HL-60 (cell line): ENCODE measurements at places on chromosomes 7 and 10.

GRCh38 chr7:34191771-34192479 is 286.6 kb downstream of the BMPER start:
- DNase-seq, result no peak

DNA sequence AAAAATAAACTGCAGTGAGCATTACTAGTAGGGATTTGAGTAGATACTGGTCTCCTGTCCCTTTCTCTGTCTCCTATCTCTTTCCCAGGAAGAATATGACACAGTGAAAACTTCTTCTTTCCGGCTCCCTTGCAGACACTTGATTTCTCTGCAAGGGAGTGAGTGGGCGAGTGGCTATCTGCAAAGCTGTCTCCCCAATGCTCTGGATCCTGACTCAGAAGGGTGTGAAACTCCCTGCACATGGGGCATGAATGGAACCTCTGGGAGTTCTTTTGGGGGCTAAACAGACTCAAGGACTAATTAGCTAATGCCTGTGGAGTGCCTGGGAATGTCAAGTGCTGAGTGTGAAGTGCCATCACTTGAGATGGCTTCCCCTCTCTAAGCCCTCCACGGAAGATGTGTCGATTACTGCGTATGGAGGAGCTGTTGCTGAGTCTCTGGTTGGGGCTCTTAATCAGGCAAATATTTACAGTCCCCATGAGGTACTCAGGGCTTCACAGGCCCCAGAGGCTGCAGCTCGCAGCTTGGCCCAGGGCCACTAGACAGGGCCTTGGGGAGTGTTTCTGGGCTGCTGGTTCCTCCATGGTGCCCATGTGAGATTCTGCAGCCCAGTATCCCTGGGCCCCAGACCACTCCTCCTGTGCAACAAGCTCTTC is 139.8 kb downstream of the RPS24 start:
- DNase-seq, result no peak

DNA sequence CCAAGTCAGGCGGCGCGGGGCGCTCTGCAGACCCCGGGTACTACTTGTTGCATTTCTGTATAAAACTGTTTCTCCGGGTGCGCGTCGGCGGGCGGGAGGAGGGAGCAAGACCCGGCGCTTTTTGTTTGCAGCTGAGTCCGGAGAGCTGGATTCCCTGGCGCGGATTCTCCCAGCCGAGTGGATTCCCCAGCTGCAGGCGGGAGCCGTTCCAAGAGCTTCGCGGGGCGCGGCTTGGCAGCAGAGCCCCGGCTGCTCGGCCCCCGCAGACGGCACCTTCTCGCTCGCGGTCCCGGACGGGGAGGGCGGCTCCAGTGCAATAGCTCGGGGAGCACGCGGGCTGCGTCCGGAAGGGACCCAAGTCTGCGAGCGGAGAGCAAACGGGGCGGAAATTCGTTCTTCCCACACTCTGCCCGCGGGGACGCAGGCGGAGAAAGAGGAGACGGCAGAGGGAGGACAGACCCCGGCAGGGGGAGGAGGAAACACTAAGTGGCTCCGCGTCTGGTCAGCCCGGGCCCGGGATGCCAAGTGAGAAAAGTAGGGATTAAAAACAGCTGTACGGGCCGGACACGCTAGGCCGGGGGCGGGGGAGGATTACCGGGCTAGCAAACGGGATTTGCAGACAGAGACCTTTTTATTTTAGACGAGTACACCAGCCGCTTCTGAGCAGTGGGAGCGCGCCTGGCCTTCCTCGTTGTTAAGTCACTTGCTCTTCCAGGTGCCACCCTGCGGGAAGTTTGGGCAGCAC is at the start of gene TRIL:
Gene TRIL (minus strand): TSS at position 96 of the 745 bp plus-strand sequence. CDS start 284 bp downstream, outside the sequence.
- no peak for DNase-seq

DNA sequence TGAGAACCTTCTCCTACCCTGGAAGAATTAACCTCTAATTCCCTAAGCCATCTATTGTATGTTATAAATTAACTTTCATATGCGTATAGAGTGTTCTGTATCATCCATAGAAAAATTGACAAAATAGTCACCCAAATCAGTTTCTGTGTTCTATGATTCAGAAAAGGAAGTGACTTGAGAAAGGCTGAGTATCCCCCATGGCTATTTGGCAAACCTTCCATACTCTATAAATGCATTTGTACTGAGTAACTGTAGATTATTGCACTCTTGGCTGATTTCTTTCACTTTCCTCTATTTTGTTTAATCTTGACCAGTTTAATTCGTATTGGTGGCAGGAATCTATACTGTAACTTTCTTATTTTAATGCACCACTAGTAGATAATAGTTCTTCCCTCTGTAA is 182.2 kb downstream of the HTR7 start:
- DNase-seq, result no peak

GRCh38 chr10:107813451-107814162 is 649.1 kb upstream of the SORCS1 start:
- DNase-seq, result no peak

- no peak for DNase-seq
Observed at GRCh38 chr7:10579561-10579960, 394.1 kb upstream of the PHF14 start.

DNA sequence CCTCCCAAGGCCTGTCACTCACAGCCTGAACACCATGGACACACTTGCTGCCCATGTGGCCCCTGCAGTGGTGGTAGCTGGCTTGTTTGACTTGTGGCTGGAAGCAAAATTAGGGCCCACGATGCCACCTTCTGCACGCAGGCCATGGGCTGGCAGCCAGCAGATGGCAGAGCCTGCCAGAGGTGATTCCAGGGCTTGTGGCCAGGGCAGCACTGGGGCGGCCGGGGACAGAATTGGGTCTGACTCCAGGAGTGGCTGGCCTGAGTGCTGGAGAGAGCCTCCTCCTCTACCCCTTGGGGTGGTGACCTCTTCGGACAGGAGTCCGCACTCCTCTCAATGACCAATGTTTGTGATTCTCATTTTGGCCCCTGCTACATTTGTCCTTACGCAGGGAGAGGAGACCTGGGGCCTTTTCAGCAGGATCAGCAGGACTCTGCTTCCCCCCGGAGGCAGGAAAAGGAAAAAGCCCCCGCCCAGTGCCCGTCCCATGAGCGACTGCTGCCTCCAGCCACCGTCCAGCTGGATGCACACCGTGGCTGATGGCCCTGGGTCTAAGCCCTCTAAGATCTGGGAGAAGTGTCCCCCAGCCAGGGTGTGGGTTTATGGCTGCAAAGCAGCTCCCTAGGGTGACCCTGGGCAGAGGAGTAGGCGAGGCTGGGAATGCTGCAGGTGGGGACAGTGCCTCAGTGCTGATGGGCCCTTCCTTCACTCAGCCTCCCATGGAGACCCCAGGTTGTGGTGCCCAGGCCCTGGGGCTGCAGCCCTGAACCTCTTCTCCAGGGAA is 26.5 kb downstream of the DNAJB12 start:
- DNase-seq, result peak; percentile 60

GRCh38 chr7:29921404-29922010 is 68.1 kb downstream of the SCRN1 start:
- peak; percentile 55 for DNase-seq

DNA sequence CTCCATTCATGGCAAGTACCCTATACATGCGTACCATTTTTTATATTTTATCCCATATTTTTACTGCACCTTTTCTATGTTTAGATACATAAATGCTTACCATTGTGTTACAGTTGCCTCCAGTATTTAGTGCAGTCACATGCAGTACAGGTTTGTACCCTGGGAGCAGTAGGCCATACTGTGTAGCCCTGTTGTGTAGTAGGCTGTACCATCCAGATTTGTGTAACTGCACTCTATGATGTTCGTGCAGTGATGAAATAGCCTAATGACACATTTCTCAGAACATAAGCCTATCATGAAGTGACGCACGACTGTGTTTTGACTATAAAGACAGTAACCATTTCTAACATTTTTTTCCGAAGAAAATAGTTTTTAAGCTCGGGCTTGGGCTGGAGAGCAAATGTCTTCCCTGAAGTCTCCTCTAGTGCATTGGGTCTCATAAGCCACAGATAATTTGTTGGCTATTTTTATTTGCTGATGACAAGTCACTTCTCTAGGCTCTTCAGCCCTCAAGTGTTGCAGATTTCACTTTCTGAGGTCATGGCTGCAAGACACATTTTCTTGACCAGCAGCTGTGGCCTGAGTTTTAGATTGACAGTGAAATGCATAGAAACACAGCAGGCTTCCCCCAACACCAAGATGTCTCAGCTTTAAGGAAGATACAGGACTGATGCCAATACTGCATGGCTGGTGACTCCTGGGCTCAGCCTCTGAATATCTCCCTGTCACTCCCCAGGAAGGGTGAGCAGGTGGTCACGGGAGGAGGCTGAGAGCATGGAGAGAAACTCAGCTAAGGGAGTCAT is 26.9 kb downstream of the EPDR1 start:
- DNase-seq, result no peak

DNA sequence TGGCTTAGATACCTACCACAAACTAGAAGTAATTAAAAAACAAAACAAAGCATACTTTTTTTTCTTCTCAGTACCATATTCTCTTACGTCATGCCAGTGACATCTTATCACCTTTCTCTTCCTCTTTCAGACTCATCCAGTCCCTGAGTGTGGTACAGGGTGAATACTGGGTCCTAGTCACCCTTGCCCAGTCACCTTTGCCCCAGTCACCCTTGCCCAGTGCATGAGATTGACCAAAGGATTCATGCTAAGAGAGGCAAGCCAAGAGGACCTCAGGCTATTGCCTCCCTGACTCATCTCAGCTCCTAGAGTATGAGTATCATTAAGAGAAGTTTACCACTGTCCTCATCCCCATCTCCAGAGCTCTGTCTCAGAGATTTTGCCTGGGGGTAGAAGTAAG is 10.0 kb upstream of the TSPAN12 start:
- no peak for DNase-seq

DNA sequence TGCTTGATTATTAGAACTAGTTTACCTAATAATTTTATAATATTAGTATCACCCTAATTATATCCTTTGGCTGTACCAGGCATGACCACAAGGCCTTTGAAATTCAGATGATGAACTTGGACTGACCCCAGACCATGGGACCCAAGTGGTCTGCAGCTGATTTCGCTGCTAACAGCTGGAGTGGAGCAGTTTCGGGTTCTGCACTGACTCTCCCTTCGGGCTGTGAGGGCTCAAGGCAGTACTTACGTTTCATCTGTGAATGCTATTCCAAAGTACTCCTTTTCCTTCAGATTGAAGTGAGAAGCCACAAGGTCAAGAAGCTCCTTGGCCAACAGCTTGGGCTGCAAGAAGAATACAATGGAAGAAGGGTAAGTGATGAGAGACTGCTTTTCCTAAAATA is 223.8 kb downstream of the PRPF18 start:
- DNase-seq, result no peak

DNA sequence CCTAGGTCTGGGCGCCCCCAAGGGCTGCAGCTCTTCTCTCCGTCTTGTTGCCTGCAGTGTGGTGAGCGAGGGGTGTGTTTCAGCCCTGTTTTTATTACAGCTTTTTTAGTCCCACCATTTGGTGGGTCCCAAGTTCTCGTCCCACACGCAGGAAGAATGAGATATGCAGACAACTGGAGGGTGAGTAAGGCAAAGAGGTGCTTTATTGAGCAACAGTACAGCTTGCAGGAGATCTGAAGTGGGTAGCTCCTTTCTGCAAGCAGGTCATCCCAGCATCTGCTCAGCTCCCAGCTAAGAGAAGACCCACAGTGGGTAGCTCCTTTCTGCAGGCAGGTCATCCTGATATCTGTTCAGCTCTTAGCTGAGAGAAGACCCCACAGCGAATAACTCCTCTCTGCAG is 28.2 kb downstream of the C10orf67 start:
- no peak for DNase-seq

- no peak for DNase-seq
Observed at GRCh38 chr7:118642396-118642795, 417.9 kb downstream of the ANKRD7 start.
